ENCODE measurements at places on chromosomes 4 and X.

GRCh38 chr4:39697740-39698423, at the start of gene UBE2K:
TSS of gene UBE2K (plus strand) at chr4:39698136. CDS start at chr4:39698328, 192 bp downstream.
- DNase-seq = peak; percentile 79

DNA sequence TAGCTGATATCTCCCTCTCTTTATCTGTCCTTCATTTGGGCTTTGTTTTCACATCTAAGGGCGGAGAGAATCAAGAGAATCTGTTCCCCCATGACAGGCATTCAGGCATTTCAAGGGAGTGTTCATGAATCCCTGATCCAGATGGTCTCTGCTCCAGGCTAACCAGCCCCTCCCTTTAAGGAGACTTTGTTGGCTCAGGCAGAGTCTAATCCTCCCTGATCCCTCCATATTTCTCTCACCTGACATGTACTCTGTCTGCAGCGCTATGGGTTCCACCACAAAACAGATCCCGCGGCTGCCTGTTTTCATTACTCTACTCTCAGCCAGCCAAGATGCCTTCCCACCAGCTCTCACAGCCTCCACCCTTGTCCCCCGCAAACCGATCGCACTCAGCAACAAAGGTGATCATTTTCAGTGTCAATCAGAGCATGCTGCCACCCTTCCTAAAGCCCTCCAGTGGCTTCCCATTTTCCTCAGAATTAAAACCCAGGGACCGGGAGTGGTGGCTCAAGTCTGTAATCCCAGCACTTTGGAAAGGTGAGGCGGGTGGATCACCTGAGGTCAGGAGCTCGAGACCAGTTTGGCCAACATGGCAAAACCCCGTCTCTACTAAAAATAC, 30.3 kb upstream of the SLC2A9 start:
- no peak for DNase-seq

GRCh38 chrX:31213941-31214340, 142.1 kb upstream of the FTHL17 start:
- DNase-seq = no peak

- DNase-seq = no peak
Observed at GRCh38 chrX:136495043-136495442, 2.3 kb upstream of the HTATSF1 start.

GRCh38 chrX:73134741-73135140, 55.4 kb upstream of the PABPC1L2A start:
- DNase-seq = no peak

- no peak for DNase-seq
Observed at GRCh38 chr4:8392591-8393190, 47.8 kb downstream of the ACOX3 start.

GRCh38 chr4:173169428-173170181, 994 bp downstream of the GALNT7 start:
- no peak for DNase-seq

- DNase-seq = no peak
Observed at GRCh38 chr4:122218762-122219161, 66.6 kb downstream of the BLTP1 start.

GRCh38 chr4:37864786-37865185, 26.1 kb upstream of the TBC1D1 start:
- DNase-seq = no peak

DNA sequence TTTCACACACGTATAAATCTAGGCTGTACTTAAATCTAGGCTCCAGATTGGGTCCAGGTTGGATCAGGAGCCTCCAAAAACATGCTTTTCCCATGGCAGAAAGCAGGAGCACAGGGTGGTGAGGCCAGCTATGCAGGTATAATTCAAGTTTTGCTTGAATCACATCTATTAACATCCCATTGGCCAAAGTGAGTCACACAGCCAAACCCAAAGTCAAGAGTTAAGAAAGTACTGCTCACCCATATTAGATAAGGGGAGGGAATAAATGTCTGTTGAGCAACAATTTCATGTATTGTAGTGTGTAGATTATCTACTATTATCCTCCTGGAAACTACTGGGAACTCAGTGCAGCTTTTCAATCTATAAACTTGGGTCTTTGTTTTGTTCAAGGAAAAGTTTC, 12.8 kb downstream of the SUPT20HL2 start:
- no peak for DNase-seq

DNA sequence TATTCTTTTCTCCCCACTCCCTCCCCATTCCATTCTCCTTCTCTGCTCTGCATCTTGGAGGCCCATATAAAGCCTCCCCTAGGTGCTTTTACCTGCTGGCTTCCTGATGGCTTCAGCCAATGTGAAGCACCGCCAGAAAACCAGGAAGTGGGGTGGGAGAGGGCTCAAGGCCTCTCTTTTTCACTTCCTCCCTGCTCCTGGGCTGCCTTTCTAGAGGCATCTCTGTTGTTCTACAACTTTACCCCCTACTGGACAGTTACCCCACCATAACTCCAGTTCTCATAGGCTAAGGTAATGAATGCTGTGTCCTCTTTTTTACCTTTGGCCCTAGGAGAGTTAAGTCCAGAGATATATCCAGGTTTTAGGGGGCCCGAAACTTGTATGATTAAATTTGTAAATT, 62.4 kb upstream of the PPARGC1A start:
- no peak for DNase-seq

DNA sequence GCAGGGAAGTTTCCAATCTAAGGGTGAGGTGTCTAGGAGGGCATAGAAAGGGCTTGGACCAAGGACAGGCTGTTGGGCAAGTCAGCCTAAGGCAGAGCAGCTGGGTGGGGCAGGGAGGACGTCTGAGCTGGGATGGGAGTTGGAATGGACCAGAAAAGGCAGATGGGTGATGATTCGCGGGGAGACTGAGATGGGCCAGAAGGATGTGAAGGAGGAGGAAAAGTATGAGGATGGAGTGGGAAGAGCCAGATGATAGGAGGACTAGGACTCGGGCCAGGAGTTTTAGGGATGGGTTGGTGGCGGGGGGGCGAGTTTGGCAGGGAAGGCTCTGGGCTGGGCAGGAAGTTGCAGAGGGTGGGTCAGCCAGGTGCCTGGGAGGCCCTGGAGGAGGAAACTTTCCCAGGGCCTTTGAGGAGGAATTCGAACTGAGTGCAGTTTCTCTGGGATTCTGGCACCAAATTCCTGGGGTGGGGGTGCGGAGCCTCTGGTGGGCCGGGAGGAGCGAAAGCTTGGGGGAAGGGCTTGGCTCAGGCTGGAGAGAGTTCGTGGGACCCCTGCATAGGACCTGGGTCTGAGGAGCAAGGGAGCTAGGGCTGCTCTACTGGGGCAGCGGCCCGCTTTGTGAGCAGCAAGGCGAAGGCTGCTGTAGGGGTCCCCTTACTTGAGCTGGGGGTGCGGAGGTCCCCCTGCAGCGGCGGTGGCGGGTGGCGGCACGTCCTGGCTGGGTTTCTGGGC, 8.7 kb upstream of the TIMP1 start:
- no peak for DNase-seq

- DNase-seq = no peak
Observed at GRCh38 chrX:69015156-69015555, 150.1 kb downstream of the PJA1 start.

- DNase-seq = no peak
Observed at GRCh38 chr4:42641161-42641560, 15.7 kb downstream of the ATP8A1 start.

DNA sequence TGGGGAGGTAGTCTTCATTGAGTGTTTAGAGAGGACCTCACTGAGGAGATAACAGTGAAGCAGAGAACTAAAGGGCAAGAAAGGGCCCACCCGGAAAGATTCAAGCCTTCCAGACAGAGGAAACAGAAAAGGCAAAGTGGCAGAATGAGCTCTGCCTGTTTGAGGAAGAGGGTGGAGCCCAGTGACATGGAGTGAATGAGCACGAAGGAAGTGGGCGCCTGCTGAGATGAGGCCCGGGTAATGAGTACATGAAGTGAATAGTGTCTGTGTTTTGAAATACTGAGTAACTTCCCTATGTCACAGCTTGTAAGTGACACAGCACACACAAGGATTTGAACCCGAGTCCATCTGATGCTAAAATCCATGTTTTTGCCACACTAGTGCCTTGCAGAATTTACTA, 32.5 kb upstream of the TLR2 start:
- DNase-seq = no peak

DNA sequence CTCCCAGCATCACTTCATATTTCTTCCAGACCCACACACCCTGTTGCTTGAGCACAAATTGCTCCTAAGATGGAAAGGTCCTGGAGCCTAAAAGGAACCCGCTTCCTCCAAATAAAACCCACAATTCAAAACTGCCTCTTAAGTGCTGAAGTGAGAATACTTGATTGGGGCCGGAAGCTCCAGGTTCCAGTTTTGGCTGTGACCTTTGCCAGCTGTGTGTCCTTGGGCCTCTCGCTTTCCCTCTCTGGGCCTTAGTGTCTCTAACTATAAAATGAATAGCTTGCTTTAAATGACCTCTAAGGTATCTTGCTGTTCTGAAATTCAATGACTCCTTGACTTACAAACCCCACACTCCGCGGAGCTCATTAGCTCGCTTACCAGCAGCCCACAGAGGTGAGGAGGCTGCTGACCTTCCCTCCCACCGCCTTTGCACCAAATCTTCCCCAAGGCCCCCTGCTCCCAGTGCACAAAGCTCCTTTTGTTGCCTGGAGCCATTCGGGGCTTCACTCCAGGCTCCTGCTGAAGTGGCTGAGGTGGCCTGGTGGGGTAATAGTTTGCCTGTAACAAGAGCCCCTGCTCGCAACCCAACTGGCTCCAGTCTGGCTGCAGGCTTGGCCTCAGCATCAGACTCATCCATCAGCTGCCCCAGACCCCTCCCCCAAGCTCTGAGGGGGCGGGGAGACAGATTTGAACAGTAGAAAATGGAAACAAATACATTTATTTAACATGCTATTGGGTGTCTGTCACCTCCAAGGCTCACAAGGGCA, 21.8 kb downstream of the STARD8 start:
- DNase-seq = no peak

- no peak for DNase-seq
Observed at GRCh38 chr4:72208421-72209075, 176.7 kb downstream of the NPFFR2 start.

- no peak for DNase-seq
Observed at GRCh38 chr4:5139141-5139540, 87.9 kb downstream of the STK32B start.

GRCh38 chr4:121706595-121707021, 9.8 kb upstream of the ANXA5 start:
- DNase-seq = no peak

- DNase-seq = no peak
Observed at GRCh38 chr4:177271915-177272766, 37.5 kb upstream of the NEIL3 start.

DNA sequence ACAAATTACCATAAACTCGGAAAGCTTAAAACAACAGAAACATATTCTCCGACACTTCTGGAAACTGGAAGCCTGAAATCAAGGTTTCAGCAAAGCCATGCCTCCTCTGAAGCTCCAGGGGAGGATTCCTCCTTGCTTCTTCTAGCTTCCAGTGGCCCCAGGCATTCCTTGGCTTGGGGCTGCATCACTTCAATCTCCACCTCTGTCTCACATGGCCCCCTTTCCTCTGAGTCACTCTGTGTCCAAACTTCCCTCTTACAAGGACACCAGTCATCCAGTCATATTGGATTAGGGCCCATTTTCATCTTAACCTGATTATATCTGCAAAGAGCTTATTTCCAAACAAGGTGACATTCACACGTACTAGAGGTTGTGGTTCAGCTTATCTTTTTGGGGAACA, 17.3 kb downstream of the PARM1 start:
- no peak for DNase-seq

GRCh38 chr4:79575709-79576428, 167.8 kb upstream of the GK2 start:
- no peak for DNase-seq

GRCh38 chrX:33190016-33190415, 21.3 kb downstream of the DMD start:
- no peak for DNase-seq

GRCh38 chr4:31427691-31428090, 707.5 kb downstream of the PCDH7 start:
- DNase-seq = no peak

DNA sequence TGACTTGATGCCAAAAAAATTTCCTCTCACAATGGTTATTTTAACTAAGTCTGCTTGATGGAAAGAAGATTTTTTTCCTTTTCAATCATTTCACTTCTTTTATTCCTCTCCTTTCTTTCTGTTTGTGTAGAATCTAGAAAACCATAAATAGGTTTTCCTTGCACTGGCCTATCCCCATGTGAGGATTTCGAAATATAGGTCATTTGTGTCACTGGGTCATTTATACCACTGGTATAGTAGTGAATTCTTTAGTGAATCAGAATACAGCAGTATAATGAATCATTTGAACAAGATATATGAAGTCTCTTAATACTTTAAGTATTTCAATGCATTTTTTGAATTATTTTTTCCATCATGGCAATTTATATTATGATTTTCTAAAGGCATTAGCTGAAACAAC, 26.6 kb downstream of the PCDH7 start:
- DNase-seq = no peak

GRCh38 chrX:79325263-79325958, 41.7 kb downstream of the ITM2A start:
- peak; percentile 0 for DNase-seq

- no peak for DNase-seq
Observed at GRCh38 chrX:70439016-70439415, 5.6 kb upstream of the DLG3 start.

DNA sequence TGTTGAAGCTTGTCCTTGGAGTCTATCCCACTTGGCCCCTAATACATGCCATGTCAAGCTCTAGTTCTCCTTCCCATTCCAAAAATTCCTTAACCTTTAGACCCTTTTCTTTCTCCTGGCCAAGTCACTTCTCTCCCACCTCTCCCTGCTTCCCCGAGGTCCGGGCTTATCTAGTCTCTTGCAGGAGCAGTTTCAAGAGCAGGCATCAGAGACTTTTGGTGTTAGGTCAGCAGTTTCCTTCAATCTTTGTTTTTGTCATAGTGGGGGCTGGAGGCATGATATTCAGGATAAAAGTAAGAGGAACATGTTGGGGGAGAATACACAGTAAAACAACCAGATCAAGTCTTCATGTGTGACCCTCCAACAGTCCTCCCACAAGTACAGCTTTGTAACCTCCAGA, 11.5 kb upstream of the IDS start:
- no peak for DNase-seq

- no peak for DNase-seq
Observed at GRCh38 chr4:133624744-133625143, 475.6 kb downstream of the PCDH10 start.

DNA sequence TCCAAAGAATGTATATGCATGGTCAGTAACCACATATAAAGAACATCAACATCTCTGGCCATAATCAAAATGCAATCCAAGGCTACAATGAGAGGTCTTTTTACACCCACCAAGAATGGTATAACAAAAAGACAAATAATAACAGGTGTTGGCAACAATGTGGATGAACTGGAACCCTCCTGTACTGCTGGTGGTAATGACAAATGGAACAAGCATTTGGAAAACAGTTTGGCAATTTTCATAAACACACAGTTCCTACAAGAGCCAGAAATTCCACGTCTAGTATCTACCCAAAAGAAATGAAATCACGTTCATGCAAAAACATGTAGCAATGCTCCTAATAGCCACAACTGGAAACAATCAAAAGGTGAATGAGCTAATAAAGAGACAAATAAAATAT, 11.7 kb downstream of the UGT2B4 start:
- DNase-seq = no peak

- no peak for DNase-seq
Observed at GRCh38 chr4:176198316-176198903, 3.0 kb upstream of the SPATA4 start.

- DNase-seq = no peak
Observed at GRCh38 chr4:7863911-7864681, 75.6 kb downstream of the AFAP1 start.

Measured in stimulated activated CD4-positive, alpha-beta T cell treated with anti-CD3 and anti-CD28 coated beads, Interleukin-1b, Interleukin-23, amount 100 ng/mL, for 1 hour (primary cell).